Stimulated activated CD8-positive, alpha-beta memory T cell treated with anti-CD3 and anti-CD28 coated beads, Interleukin-15, amount 100 ng/mL, for 1 hour (primary cell): ENCODE measurements at places on chromosomes 5 and 9.

- no peak for DNase-seq
Measured at GRCh38 chr9:135302329-135303279, 177.0 kb upstream of the PPP1R26 start.

DNA sequence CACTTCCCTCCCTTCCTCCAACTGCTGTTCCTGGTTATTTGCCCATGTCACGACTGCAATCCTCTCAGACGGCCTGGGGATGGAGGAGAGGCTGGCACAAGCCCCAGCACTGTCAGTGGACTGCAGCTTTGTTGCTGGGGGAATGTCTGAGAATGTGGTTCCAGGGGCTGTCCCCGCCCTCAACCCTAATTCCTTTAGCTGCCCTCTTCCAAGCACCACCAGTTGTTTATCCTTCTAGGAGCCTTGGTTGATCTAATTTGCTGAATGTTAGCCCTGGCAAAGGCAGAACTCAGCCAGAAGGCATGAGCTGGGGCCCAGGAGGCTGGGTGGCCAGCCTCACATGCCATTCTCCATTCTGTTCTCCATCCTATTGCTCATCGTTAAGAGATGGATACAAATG lies 51.6 kb downstream of the ADAM19 start:
- no peak for DNase-seq

- DNase-seq: no peak
Measured at GRCh38 chr9:13078164-13078563, 201.3 kb downstream of the MPDZ start.

GRCh38 chr9:128109050-128109709 lies 18.3 kb downstream of the PTGES2 start:
- DNase-seq: no peak

GRCh38 chr5:166561759-166562158 lies 1729.7 kb upstream of the WWC1 start:
- no peak for DNase-seq
